ENCODE measurements at places on chromosomes 6 and 20.

DNA sequence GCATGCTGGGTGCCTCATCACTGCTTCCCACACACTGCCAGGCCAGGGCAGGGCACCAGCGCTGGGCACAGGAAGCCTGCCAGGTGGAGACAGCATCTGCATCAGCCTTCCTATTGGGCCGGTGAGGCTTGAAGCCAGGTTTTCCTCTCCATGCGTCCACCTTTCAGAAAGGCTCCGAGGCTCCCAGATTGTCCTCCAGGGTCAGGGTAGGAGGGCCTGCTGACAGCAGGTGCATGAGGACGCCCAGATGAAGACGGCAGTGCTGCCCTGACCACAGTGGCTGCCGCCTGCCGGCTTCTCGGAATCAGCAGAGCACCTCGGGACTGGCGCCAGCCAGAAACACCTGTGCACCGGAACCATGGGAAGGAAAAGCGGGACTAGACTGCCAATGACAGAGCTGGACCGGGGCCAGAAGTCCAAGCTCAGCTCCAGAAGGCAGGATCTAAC is 170.5 kb upstream of the CST7 start:
- H3K4me1 ChIP-seq = no peaks in the 10 kb centered on the region
- H3K27me3 ChIP-seq = no peaks in the 10 kb centered on the region
- DNase-seq = no peak
- H3K27ac ChIP-seq = no peak overlapping the region

DNA sequence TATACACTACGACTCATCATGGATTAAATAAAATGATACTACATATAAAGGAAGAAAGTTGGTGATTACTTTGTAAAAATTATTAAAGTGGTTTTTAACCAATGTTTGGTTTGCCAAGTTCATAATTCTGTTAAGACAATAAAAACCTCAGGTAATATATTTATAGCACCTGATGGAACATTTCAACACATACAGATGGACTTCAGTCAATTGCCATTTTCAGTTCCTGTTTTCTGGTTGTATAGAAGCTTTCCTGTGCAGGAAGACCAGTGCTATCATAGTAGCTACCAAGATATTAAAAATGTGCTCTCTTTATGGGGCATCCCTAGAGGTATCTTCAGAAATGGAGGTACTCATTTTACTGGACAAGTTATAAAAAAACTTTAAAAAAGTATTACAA is 1686.4 kb downstream of the GRIK2 start:
- no peaks in the 10 kb centered on the region for H3K36me3 ChIP-seq
- no peak for DNase-seq
- H3K27me3 ChIP-seq = no peaks in the 10 kb centered on the region
- H3K4me3 ChIP-seq = no peak overlapping the region
- no peak overlapping the region for H3K27ac ChIP-seq
- H3K4me1 ChIP-seq = no peaks in the 10 kb centered on the region

DNA sequence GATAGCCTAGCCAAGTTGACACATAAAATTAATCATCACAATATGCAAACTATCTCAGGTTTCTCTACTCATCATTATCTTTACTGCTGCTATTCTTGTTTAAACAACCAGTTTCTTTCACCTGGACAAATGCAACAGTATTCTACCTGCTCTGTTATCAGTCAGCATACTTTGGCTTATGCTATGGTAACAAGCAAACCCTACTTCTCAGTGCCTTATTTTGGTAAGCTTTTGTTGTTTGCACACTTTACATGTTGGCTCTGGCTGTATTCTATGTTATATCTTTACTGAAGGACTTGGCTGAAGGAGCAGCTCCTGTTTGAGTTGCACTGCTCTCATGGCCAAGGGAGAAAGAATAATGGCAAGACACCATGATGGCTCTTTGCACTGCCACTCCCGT is 463.1 kb downstream of the EPM2A start:
- no peak overlapping the region for H3K27ac ChIP-seq
- no peak for DNase-seq
- H3K27me3 ChIP-seq = no peaks in the 10 kb centered on the region
- no peaks in the 10 kb centered on the region for H3K4me1 ChIP-seq

DNA sequence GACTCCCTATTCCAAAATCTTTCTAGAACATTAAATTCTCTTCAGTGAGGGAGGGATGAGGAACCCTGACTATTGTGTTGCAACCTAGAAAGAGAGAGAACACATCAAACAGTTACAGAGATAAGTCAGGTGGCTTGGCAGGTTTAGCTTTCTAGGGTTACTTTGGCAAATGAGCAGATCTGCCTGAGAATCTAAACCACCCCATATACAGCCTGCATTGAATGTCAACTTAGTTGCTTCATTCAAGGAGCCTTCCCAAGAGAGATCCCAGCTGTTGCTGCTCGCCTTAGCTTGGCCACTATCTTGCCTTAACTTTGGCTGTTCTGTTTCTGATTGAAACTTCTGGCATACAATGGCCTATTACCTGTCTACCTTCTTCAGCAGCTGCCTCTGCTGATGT is 74.7 kb upstream of the TCF21 start:
- H3K36me3 ChIP-seq = no peaks in the 10 kb centered on the region
- H3K4me3 ChIP-seq = no peak overlapping the region
- H3K4me1 ChIP-seq = no peaks in the 10 kb centered on the region
- no peaks in the 10 kb centered on the region for H3K27me3 ChIP-seq
- H3K27ac ChIP-seq = no peak overlapping the region

DNA sequence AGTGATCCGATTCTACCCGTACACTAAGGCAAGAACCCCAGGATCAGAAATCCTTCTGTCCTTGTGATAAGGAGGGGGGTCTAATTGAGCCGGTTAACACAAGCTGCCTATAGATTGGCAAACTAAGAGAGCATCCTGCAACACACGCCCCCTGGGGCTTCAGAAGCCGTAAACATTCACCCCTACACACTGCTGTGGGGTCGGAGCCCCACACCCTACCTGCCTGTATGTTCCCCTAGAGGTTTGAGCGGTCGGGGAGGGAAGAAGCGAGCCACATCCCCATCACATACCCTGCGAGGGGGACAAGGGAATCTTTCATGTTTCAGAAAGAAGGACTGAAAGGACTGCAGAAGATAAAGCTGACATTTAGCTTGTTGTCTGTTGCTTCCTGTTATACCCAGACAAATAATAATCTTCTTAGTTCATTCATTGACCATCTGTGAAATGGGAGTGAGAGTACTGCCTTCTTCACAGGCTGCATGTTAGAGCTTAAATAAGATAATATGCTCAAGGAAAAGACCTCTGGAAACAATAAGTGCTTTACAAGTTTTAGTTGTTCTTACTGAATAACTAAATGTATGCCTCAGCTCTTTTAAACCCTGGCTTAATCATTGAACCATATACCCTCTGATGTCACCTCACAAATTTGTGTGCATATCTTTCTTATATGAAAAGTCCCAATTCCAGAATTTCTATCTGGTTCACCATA is 74.2 kb upstream of the RNF217 start:
- H3K36me3 ChIP-seq = no peaks in the 10 kb centered on the region
- DNase-seq = no peak
- H3K4me3 ChIP-seq = no peak overlapping the region

DNA sequence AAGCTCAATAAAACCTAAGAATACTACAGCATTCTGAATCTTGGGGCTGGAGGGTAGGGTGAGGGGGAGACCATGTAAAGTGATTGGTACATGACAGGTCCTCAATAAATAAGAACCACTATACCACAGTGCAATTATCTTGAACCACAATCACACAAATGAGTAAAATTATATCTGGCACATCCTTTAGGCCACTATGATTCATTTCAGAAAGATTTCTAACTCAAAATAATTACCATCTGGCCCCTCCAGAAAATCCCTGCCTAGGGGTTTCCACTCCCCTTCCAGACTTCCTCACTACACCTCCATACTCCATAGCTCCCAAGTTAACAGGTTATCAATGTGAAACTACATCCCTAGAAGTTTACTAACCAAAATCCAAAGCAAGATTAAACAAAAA is 19.7 kb downstream of the AKIRIN2 start:
- no peak for DNase-seq
- H3K27ac ChIP-seq = no peak overlapping the region
- H3K4me3 ChIP-seq = no peak overlapping the region
- no peaks in the 10 kb centered on the region for H3K27me3 ChIP-seq
- peaks cover 11% of the 10 kb centered on the region for H3K36me3 ChIP-seq
